ENCODE measurements at places on chromosomes 6 and 20.

GRCh38 chr6:124294574-124295200 lies 491.0 kb downstream of the NKAIN2 start:
- DNase-seq: no peak

DNA sequence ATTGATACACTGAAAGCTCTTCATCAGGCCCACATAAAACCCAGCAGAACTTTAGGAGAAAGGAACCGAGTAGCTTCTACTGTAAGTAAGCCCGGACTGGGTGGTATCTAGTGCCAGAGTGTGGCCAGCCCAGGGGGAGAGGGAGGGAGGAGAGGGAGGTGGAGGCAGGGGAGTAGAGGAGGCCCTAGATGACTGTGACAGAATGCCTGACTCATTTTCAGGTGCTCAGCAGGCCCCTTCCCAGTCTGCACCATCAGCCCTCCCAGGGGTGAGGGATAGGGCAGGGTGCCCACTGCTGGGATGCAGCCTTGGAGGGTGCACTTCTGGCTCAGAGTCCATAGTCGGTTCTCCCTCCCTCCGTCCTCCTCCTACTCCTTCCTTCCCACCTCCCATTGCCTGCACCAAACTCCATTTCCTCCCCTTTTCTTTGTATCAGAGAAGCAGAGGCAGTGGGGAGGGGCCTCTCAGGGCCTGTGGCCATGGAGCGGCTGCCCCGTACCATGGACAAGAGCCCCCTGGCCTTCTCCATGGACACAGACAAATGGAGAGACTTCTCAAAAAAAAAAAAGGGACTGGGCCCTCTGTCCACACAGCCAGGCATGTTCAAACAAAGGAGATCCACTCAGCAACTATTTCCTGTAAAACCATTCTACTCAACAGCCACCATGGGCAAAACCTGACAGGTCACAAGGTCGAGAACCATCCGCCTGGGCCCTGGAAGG lies 184.9 kb upstream of the SNX9 start:
- DNase-seq: no peak

- no peak for DNase-seq
Measured at GRCh38 chr6:144478483-144478882, 193.3 kb downstream of the UTRN start.

DNA sequence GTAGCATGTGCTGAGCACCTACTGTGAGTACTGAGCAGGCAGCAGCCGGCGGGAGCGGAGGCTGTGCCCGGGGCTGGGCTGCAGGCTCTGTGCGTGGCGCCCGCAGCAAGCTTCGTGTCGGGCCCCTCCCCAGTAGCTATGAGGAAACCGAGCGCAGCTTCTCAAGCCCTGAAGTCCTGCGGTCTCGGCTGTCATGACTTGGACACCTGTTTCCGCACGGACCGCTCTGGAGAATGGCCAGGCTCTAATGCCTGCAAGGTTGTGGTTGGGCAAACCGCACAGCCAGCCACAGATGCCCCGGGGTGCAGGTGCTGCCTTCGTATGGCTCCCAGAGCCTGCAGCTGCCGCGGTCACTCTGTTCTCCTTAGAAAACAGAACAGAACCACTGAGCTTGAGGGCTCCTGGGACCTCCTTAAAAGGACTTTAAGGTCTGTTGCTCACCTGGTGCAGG lies 33.7 kb downstream of the PYGB start:
- DNase-seq: no peak

GRCh38 chr20:63781181-63781580 lies 41.6 kb downstream of the SLC2A4RG start:
- DNase-seq: no peak

GRCh38 chr6:14464055-14464454 lies 346.5 kb downstream of the CD83 start:
- DNase-seq: no peak

GRCh38 chr6:140661691-140662090 lies 1287.2 kb upstream of the CITED2 start:
- DNase-seq: no peak

Data from stimulated activated CD8-positive, alpha-beta memory T cell treated with anti-CD3 and anti-CD28 coated beads, Interleukin-7, amount 100 ng/mL, for 1 hour (primary cell).